Tibial artery (tissue), 4 donors: ENCODE measurements at places on chromosomes 12 and 14.

DNA sequence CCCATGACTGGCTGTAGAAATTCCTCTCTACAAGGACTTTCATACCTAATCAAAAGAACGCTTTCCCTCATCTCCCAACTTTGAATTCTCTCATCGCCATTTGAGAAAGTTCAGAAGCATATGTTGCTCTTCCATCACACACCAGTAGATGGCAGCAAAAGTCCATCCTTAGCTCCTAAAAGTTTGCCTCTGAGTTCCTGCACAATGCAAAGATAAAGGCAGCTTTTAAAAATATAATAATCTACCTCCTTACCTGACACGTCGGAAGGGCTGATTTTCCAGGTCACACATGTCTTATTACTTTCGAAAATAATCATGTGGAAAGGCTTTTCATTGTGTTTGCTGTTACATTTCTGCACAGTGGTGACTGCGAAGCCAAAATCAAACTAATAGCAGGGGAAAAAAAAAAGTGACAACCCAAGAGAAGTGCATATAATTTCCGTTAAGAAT, 456.7 kb upstream of the SEL1L start:
- no peak for DNase-seq

- peak; percentile 69 for DNase-seq
Measured at GRCh38 chr12:1797991-1798640, 22.2 kb upstream of the LRTM2 start.

DNA sequence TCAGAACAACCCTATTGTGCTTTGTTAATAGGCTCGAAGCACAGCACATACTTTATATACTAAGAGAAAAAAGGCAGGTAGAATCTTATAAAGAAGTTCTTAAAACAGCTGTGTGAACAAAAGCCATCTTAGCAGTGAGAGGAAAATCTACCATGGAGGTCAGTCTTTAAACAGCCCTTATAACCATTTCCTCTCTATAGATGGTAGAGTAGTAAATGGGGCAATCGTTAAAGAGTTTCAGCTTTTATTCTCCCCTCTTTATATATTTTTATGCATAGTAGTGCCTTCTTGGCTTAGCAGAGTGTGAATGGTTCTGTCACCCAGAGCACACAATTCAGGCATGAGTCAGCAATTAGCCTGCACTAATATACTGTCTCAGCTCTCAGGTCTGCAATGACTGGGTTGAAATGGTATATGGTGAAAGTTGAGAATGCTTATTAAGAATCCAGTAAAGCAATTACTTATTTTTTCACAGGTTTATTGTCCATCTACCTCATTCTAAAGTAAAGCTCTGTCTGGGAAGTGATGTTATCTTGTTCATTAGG, 305.0 kb downstream of the NELL2 start:
- no peak for DNase-seq

DNA sequence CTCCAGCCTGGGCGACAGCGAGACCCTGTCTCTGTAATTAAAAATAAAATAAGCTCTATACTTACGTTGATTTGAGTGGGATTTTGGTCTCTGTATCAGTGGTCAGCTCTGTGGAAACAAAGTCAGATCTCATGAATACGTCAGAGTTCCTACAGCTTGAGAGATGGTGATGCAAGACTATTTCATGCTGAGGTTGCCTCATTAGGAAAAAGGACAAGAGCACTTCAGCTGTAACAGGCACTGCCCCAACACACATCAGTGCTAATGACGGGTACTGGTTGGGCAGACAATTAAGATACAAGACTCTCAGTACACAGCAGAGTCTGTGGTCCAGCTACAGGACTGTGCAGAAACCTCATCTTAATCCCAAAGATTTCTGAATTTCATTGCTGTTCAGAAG, 246.4 kb upstream of the AMIGO2 start:
- no peak for DNase-seq

- no peak for DNase-seq
Measured at GRCh38 chr12:101653503-101653902, 43.9 kb upstream of the CHPT1 start.

DNA sequence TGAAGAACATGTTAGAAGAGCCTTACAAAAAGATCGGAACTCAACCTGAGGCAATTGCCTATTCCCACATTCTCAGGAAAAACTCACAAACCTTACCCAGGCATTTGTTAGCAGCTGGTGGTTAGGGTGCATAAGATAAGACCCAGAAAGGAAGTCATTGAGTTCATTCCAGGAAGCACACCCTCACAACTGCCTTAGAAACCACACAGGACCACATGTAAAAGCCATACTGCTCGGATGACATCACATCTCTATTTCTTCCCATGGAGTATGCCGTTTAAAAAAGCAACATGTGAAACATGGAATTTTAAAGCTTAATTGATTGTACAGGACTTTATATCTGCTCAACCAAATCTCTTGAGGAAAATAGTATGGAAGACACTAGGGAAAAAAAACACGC, 411.2 kb downstream of the DAD1 start:
- no peak for DNase-seq

GRCh38 chr14:105878125-105878524, 351.7 kb downstream of the TMEM121 start:
- DNase-seq, result peak; percentile 58
